ENCODE measurements at places on chromosomes 5 and 9. TPM values are rescaled to one million over a fixed set of nuclear protein-coding genes. Genes with fewer than 3 reads are reported as not detected.

PHF24 gene
- 0.16 TPM for total RNA-seq

MLANA gene
- not detected for total RNA-seq

PCDHA2 gene
- total RNA-seq: under 0.01 TPM

PCDHGA10 gene
- total RNA-seq: 2.3 TPM

PAM gene
- total RNA-seq: 241 TPM

GABRA6 gene
- total RNA-seq: not detected

OLFM1 gene
- total RNA-seq: 1.1 TPM

WDR36 gene
- 87.4 TPM for total RNA-seq

GAS1 gene
- 48.3 TPM for total RNA-seq

IL3 gene
- total RNA-seq: not detected

GABRA1 gene
- not detected for total RNA-seq

PCDHGA7 gene
- total RNA-seq: 5.7 TPM

PLK2 gene
- 60.3 TPM for total RNA-seq

SETD9 gene
- 7.0 TPM for total RNA-seq

NTMT1 gene
- 25.1 TPM for total RNA-seq

LRRC19 gene
- total RNA-seq: not detected

LCNL1 gene
- total RNA-seq: 0.16 TPM

LTC4S gene
- 1.3 TPM for total RNA-seq

LCN12 gene
- not detected for total RNA-seq

APBA1 gene
- 5.7 TPM for total RNA-seq

C5orf52 gene
- not detected for total RNA-seq

FOXD1 gene
- 3.3 TPM for total RNA-seq
